ENCODE measurements at places on chromosomes 2 and 18.

- DNase-seq, result no peak
Observed at GRCh38 chr18:45935591-45936335, 31.4 kb downstream of the EPG5 start.

DNA sequence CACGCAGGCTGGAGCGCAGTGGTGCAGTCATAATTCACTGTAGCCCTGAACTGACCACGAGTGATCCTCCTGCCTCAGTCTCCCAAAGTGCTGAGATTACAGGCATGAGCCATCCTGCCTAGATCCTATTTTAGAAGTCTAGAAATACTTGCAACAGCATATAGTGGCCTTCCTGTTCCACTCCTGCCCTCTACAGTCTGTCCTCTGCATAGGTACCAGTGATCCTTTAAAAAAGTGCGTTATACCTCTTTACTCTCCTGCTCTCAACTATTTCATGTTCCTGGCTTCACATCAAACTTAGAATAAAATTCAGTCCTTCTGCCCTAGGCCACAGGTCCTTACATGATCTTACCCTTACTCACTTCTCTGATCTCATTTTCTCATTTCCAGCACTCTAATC lies 6.0 kb downstream of the COMMD1 start:
- DNase-seq, result peak; percentile 28

GRCh38 chr2:146278881-146279280 lies 1565.9 kb upstream of the ACVR2A start:
- no peak for DNase-seq

- DNase-seq, result no peak
Observed at GRCh38 chr18:7600528-7601245, 33.6 kb downstream of the PTPRM start.

- no peak for DNase-seq
Observed at GRCh38 chr2:54706622-54707021, 16.8 kb upstream of the EML6 start.

DNA sequence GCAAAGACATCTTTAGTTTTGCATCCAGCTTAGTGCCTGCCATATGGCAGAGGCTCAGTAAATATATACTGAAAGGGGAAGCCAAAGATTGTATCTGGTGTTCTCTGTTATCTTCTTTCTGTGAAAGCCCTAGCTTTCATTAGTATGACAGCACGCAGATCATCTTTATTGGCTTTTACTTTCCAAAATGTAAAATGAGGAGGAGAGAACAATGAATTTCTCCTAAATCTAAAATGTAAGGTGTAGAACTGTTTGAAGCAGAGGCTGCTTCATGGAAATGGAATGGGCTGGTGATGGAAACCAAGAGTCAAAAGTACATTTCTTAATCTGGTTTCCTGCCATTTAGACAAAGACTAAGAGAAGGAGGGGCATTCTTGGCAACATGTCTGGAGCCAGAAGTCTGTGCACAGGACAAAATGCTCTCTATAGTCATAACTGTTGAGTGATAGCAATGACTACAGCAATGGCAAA lies 1029.9 kb upstream of the PIK3C3 start:
- DNase-seq, result no peak

- no peak for DNase-seq
Observed at GRCh38 chr2:8268172-8268783, 413.6 kb upstream of the ID2 start.

- peak; percentile 44 for DNase-seq
Observed at GRCh38 chr2:215002500-215002899, 135.9 kb downstream of the ABCA12 start.

GRCh38 chr2:241011751-241012510 lies 13.5 kb downstream of the SNED1 start:
- DNase-seq, result no peak

DNA sequence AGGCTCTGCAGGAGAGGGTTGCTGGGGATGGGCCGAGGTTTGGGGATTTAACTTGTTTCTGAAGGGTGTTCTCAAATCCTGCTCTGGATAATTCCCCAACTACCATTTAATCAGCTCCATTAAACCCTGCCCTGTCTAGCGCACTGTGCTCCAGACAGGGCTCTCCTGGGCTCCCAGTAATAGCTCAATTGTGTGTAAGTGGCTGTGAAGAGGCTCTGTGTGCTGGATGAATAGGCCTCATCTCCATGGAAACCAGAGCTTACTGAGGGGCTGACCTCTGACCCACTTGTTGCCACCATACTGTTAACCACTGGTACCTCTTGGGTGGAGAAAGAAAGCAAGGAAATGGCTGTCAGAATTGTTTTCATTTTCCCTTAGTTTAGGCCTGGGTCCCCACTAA lies 92.9 kb downstream of the TGOLN2 start:
- DNase-seq, result no peak

DNA sequence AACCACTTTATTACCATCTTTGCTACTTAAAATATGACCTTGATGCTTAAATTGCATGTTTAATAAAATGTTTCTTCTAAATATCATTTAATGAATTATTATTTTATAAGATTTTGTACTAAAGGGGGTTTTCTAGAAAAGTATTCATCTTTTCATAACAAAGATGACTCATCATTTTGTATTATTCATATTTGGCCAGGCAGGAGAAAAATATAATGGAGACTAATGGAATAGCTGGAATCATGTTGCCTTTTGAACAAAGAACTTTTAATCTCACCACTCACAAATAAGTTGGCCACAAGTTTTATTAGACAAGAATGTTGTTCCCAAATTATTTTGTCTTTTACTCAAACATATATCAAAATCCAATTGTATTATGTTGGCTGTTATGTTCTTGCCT lies 882.4 kb downstream of the DSC3 start:
- no peak for DNase-seq

DNA sequence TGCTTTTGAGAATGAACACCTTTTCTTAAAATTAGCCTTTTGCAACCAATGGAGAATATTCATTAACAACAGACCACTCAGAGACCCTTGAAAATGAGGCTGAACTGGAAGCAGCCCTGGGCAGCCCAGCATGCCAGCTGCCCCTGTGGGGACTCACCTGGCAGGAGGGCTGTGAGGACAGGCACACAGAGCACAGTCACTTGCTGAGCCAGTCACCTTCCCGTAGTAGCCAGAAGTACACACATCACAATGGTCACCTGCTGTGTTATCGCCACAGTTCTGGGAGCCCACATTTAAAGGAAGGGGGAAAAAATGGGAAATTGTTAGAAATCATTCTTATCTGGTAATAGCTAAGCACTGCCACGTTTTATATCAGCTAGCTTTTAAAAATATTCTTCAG lies 115.5 kb downstream of the LAMA1 start:
- no peak for DNase-seq

DNA sequence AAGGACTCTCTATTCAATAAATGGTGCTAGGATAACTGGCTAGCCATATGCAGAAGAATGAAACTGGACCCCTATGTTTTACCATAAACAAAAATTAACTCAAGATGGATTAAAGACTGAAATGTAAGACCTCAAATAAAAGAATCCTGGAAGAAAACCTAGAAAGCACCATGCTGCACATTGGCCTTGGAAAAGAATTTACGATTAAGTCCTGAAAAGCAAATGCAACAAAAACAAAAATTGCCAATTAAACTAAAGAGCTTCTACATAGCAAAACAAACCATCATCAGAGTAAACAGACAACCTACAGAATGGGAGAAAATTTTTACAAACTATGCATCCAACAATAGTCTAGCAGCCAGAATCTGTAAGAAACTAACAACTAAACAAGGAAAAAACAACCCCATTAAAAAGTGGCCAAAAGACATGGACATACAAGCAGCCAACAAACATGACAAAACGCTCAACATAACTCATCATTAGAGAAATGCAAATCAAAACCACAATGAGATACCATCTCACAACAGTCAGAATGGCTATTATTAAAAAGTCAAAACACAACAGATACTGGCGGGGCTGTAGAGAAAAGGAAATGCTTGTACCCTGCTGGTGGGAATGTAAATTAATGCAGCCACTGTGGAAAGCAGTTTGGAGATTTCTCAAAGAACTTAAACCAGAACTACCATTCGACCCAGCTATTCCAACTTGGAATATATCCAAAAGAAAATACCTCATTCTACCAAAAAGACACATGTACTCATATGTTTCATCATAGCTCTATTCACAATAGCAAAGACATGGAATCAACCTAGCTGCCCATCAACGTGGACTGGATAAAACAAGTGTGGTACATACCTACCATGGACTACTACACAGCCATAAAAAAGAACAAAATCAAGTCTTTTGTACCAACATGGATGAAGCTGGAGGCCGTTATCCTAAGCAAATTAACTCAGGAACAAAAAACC lies 30.6 kb downstream of the SEPTIN10 start:
- no peak for DNase-seq

DNA sequence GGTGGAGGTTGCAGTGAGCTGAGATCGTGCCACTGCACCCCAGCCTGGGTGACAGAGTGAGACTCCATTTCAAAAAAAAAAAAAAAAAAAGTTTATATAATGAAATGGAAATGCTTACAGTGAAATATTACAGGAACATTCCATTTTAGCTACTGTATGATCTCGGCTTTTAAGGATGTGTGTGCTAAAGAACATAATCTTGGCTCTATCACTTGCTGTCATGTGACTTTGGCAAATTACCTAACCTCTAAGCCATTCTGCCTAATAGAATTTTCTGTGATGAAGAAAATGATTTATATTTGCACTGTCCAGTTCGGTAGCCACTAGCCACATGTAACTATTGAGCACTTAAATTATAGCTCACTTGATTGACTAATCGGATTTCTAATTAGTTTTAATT lies 36.3 kb downstream of the SMAD4 start:
- DNase-seq, result no peak

- no peak for DNase-seq
Observed at GRCh38 chr2:58293056-58293455, 51.9 kb upstream of the FANCL start.

- DNase-seq, result peak; percentile 91
Observed at GRCh38 chr2:14903709-14904374, 271.3 kb downstream of the LRATD1 start.

GRCh38 chr18:78255013-78255412 lies 724.6 kb upstream of the SALL3 start:
- DNase-seq, result no peak

GRCh38 chr2:187299122-187299906 lies 148.7 kb downstream of the CALCRL start:
- DNase-seq, result no peak

GRCh38 chr2:7625392-7626138 lies 708.4 kb downstream of the RNF144A start:
- DNase-seq, result no peak

GRCh38 chr2:74740741-74741431 lies 86.8 kb downstream of the SEMA4F start:
- DNase-seq, result peak; percentile 64

DNA sequence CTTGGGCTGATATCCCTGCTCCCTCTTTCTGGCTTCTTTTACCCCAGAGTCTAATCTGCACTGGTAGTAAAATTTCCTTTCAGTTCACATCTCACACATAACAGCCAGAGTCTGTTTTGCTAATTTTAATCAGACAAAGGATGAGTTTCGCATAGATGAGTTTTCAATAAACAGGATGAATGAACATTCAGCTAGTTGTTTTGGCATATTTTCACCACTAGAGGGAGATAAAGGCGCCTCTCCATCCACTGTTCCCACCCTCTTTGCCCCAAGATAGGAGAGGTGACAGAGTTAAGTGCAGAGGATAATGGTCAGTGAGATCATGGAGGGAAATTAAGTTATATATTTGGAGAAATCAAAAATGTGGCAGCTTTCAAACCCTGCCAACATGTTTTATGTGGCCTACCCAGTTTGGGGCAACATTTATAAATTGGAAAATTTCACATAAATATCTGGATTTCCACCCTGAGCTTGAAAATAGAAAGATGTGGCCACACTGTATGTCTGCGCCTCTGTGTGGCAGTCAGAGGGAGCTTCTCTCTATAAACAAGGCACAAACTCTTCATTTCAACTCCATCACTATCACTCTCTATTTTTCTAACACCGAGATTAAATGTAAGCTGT lies 48.5 kb upstream of the DTNA start:
- DNase-seq, result peak; percentile 10

DNA sequence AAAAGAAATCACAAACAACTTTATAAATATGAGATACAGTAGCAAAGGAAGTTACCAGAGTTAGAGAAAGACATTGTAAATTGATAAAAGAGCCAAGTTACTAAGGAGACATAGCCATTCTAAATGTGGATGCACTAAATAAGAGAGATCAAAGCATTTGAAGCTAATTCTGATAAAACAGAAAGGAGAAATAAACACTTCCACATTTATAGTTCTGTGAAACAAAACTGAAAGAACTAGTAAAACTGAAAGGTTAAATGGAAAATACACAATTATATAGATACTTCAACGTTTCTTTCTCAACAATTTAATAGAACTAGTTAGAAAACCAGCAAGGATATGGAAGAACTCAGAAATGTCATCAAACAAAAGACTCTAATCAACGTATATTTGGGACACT lies 309.0 kb upstream of the CDH2 start:
- DNase-seq, result no peak

GRCh38 chr2:38370664-38371063 lies 6.4 kb downstream of the ATL2 start:
- DNase-seq, result no peak

GRCh38 chr18:7720395-7720794 lies 153.3 kb downstream of the PTPRM start:
- no peak for DNase-seq

DNA sequence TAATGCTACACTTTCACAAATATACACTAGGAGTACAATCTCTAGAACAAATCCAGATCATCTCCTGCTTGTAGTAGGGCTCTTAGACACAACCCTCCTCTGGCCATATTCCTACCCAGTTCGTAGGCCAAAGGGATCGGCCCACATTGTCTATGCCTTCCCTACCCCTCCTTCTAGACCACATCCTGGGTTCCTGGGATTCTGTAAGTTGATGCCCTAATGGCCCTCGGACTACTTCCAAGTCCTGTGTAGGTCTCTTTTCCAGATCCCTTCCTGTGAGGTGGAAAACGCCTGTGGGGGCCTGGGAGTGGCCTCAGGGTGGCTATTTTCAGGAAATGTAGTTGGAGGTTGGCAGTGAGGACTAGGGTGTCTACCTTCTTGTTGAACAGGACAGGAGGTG lies 289.7 kb downstream of the ZNF385B start:
- no peak for DNase-seq

DNA sequence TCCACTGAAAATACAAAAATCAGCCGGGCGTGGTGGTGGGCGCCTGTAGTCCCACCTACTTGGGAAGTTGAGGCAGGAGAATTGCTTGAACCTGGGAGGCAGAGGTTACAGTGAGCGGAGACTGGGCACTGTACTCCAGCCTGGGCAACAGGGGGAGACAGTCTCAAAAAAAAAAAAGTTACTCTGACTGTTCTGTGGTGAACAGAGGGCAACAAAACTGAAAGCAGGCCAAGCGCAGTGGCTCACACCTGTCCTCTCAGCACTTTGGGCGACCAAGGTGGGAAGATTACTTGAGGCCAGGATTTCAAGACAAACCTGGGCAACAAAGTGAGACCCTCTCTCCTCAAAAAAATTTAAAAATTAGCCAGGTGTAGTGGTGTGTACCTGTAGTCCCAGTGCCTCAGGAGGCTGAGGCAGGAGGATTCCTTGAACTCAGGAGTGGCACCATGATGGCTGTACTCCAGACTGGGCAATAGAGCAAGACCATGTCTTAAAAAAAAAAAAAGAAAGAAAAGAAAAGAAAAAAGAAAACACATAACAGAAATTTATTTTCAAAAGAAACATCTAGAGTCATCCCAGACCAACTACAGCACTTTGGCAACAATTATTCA lies 13.6 kb upstream of the RTN4 start:
- peak; percentile 20 for DNase-seq

All from WERI-Rb-1 (cell line).